MG63 (cell line): ENCODE measurements at places on chromosomes 1 and 21. TPM values are rescaled to one million over a fixed set of nuclear protein-coding genes. Genes with fewer than 3 reads are reported as not detected.

HSD3B1 gene
- total RNA-seq: not detected in 2 replicates

ADAMTS4 gene
- 3.6 and 5.2 TPM in 2 replicates for total RNA-seq

GRCh38 chr1:32783851-32784250 is 33.3 kb downstream of the YARS1 start:
- DNase-seq: no peak

ACTN2 gene
- 0.07 TPM in 1 of 2 replicates, not detected in the other for total RNA-seq

DNA sequence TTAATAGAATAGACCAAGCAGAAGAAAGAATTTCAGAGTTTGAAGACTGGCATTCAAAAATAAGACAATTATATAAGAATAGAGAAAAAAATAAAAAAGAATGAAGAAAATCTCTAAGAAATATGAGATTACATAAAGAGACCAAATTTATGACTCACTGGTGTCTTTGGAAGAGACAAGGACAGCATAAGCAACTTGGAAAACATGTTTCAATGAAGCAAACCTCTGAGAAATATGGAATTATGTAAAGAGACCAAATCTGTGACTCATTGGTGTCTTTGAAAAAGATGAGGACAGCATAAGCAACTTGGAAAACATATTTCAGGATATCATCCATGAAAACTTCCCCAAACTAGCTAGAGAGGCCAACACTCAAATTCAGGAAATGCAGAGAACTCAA is 60.4 kb upstream of the LYPLAL1 start:
- DNase-seq: no peak

DNA sequence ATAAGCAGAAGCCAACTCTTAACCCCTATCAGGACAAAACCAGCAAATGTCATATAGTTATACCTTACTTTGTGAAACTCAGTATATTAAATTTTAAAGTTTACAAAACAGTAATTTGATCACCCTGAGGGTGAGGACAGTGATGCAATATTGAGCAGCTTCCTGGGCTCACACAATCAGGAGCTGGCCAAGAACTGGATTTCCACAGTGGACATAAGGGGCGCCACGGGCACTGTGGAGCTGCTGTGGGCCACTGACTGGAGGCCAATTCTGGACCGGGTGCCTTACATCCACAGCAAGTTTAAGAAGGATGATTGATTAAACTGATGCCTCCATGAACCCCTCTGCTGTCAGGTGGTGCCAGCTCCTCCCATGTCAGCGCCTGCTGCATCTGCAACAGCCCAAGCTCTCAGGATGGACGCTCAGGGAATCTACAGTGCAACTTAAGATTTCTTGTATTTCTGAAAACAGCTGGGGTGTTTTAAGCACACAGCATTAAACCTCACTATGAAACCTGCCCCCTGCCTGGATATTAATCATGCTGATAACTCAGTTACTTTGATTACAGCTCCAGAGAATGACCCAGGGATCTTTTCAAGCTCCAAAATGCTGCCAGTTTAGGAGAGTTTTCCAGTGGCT is 55.9 kb downstream of the TOR3A start:
- DNase-seq: peak; percentile 37

- no peak for DNase-seq
Measured at GRCh38 chr1:246146804-246147523, 360.1 kb downstream of the SMYD3 start.

DNA sequence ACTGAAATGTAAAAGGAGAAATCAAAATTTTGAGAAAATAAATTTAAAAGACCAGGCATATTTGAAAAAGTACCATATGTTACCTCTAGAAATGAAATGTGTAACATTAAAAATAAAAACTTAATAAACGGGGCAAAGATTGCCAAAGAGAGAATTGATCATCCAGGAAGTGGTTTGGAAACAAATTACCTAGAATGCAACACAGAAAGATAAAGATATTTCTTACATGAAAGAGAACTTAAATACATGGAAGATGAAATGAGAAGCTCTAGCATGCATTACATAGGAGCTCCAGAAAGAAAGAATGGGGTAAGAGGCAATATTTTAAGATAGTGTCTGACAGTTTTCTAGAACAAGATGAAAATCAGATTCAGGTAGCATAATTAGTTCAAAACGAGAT is 235.9 kb upstream of the IRF2BP2 start:
- no peak for DNase-seq

GRCh38 chr1:88499671-88500070 is 184.4 kb upstream of the PKN2 start:
- no peak for DNase-seq

GRCh38 chr1:246875041-246876026 is 56.4 kb downstream of the AHCTF1 start:
- DNase-seq: peak; percentile 3

DNA sequence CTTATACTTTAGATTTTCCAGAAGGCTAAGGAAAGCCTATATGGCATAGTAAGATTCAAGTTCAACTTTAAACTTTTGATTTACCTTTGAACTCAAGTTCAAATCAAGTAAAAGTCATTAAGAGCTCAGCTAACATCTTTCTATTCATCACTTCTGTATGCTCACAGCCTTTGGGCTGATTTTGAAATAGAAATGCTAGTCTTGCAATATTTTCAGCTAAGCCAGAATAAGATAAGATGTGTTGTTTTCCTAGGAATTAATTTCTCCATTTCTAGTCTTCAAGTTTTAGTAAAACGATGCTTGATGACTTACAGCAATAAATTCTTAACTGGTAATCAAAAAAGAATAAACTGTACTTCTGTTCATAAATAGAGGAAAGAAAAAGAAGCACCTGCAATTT is 35.6 kb downstream of the ATP1B1 start:
- no peak for DNase-seq

UBE2U gene
- not detected in 2 replicates for total RNA-seq

AK2 gene
- 302 and 372 TPM in 2 replicates for total RNA-seq

- DNase-seq: peak; percentile 81
Measured at GRCh38 chr1:3530086-3530925, 75.8 kb downstream of the ARHGEF16 start.

DNA sequence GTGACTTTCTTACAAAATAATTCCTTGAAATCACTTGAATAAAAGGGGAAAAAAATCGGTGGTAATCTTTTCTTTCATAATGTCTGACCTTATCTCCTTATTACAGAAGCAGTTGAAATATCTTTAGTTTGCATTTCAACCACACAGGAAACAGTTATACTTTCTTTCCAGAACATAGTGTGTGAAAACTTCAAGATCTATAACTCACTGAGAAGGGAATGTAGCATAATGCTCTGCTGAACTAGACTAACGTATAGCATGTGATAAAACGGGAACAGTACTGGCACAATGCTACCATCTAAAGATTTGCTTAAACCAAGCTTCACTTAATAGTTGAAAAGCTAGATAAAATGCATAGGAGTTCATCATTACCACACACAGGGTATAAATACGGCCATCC is 45.0 kb downstream of the VAV3 start:
- DNase-seq: no peak

DNA sequence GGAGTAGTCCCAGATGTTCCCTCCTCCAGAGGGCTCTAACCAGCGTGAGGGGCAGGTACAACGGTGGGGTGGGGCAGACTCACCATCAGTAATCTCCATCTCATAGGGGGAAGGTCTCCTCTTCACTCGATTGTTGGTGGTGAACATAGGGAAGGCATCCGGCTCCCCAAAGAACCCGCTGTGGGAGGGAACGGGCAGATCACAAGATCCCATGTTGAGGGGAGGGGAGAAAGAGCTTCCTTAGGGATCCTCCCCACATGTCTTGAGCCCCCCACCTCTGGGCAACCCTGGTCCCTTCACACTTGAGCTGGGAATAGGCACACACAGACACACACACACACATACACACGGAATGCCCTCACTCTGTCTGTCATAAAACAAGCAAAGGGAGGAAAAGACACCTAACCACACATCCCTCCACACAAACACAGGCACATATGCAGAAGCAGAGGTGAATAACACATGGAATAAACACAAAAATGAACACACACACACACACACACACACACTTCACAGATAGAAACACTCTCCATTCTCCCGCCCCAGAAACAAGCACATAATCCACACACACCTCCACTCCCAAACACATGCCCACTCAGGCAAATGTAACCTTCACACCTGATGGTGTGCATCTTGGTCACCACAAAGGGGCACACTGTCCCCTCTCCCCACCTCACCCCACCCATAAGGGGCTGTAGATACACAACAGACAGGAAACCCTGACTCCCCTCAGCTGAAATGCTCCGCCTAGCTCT is 7.9 kb downstream of the TAL1 start:
- DNase-seq: no peak

DNAH14 gene
- total RNA-seq: 40.5 and 41.6 TPM in 2 replicates

GRCh38 chr21:37117204-37117603 is 44.1 kb downstream of the TTC3 start:
- no peak for DNase-seq

DNA sequence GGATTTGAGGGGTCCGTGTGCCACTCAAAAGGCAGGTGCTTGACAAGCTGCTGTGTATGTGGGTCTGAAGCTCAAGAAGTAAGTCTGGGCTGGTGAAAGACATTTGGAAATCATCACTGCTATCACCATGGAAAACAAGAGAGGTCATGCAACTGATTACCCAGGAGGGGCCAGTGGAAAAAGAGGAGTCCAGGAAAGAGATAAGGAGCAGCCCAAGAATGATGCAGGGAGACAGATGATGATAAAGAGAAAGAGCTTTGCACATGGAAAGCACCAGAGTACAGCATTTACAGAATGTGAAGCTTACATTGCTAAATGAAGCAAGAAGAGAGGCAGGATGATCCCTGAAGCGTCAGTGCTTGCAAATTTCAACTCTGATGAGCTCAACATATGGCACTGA is 203.2 kb downstream of the SETD4 start:
- DNase-seq: no peak

DNA sequence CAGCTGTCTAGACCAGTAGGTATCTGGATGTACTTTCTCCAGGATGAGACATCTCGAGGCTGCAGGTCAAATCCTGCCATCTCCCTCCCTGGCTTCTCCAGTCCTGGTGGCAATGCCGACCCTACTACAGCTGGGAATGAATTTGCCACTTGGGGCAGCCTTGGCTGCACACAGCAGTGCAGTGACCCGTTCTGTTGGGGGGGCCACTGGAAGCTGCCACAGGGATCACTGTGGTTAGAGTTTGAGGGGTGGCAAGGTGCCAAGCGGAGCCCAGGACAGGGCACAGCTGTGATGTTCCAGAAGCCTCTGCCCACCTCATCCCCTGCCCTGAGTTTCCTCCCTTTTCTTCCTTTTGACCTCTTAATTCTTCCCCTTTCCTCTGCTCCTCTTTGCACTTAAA is 17.1 kb downstream of the COL6A2 start:
- DNase-seq: peak; percentile 0

DNA sequence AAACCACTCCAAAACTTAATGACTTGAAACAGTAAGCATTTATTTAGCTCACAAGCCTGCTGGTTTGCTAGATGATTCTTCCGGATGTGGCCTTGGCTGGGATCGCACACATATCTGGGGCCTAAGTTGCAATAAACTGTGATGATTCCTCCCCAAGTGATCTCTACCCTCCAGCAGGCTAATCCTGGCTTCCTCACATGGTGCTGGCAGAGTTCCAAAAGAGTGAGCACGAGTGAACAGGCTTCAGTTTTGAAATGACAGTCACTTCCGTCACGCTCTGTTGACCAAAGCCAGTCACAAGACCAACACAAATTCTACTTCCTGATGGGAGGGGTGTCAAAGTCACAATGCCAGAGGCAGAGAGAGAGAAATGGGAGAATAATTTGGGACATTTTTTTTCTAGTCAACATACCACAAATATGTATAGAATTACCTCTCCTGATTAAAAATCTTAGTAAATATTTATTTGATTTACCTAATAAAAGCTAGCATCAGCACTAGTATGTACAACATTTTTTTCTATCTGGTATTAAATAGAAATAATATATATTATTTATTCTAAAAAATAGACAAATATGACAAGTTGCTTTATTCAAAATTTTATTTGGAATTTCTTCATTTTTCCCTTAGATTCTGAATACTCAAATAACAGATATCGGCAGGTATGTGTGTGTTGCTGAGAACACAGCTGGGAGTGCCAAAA is 292.7 kb downstream of the TPR start:
- DNase-seq: peak; percentile 57

GRCh38 chr21:14405962-14406361 is 23.0 kb upstream of the HSPA13 start:
- no peak for DNase-seq

DNA sequence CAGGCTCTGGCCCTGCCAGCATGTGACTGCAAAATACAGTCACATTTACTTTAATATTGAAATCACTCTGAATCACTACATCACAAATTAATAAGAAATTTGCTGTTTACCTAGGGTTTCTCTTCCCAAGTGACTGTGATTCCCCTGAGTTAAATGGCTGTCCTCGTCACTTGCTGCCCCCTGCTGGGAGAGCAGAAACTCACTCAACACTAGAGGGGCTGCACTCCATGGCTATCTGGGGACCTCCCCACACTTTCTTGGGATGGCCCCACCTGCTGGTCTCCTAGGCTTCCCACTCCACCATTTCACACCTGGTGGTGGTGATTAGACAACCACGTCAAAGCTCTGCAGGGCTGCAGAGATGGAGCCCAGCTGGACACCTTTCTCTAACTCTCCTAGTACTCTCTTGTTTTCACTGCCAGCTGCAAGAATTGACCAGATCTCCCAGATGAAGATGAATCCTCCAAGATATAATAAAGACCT is 63.4 kb downstream of the CD2 start:
- peak; percentile 37 for DNase-seq

GRCh38 chr1:186301448-186301847 is 73.6 kb downstream of the TPR start:
- DNase-seq: no peak

C4BPA gene
- not detected in 2 replicates for total RNA-seq

LDLRAD1 gene
- not detected in 2 replicates for total RNA-seq

CCDC30 gene
- total RNA-seq: 0.56 TPM in 1 of 2 replicates, not detected in the other

SIM2 gene
- 4.4 and 8.0 TPM in 2 replicates for total RNA-seq

DNA sequence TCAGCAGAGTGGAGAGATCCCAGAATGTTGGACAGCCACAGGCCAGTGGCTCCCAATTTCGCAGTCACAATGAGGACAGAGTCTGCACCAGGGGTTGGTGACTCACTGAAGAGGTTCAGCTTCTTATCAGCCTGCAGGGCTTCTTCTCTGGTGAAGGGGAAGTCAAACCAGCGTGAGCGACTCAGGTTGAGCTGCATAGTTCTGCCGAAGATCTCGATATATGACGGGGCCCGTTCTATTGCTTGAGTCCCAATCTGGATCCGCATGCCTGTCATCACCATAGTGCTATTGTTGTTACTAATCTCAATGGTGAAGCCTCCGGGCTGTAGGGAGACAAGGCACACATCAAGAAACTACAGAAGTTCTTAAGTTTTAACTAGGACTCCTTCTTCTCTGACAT is 58.5 kb downstream of the UBR4 start:
- no peak for DNase-seq

DNA sequence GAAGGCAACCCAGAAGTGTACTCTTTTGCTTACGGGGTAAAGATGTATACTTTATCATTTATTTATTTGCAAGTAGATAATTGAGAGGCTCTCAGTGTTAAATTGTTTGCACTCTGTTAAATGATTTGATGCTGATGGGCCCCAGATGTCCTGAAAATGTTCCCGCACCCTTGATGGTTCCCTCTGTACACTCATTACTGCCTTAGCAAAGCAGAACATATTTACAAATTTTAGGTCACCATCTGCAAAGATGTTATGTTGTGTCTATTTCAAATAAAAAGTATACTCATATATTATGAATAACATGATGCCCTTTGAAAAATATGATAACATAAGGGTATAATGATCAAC is 240.5 kb upstream of the SNX7 start:
- no peak for DNase-seq
